ENCODE measurements at places on chromosomes 5 and 9.

GRCh38 chr5:3843706-3844105, 248.1 kb downstream of the IRX1 start:
- DNase-seq = no peak

GRCh38 chr9:19551124-19551929, 142.5 kb downstream of the ACER2 start:
- no peak for DNase-seq

DNA sequence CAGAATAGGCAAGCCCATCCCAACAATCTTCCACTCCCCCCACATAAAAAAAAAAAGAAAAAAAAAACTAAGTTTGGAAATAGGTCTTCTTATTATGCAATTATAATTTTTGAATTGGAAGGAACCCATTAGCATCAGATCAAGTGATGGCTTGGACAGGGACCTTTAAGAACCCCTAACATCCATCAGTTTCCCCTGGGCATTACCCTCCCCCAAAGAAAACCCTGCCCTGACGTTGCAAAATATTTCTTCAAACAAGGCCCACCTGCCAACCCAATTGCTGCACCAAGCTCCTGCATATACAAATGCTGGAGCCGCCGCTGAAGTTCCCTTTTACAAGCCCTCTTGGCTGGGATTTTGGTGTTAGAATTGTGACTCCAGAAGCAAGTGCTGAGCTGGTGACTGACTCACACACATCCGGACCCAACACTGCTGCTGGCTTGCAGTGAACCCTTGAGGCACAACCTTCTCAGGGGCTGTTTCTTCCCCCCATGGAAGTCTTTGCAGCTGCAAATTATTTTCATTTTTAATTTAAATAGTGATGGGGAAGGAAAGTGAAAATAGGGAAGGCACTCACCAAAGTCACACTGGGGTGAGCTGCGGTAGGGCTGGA, 56.1 kb upstream of the AFAP1L1 start:
- no peak for DNase-seq

DNA sequence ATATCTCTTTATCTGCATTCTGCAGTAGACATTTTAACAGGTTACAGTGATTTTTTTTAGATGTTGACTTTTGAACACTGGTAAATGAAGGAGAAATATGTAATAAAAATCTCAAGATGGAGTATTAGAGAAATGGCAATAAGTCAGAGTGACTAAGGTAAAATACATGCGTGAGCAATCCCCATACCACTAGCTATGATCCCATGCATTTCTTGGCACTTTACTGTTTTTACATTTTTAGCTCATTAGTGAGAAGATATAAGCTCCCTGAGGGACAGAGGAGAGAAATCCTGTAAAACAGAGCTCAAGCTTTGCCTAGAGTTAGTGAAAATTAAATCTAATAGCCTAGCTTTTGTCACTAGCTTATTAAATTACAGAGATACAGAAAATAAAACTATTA, 181.9 kb upstream of the TRPM3 start:
- no peak for DNase-seq

- no peak for DNase-seq
Measured at GRCh38 chr5:168944004-168944403, 356.9 kb downstream of the SLIT3 start.

DNA sequence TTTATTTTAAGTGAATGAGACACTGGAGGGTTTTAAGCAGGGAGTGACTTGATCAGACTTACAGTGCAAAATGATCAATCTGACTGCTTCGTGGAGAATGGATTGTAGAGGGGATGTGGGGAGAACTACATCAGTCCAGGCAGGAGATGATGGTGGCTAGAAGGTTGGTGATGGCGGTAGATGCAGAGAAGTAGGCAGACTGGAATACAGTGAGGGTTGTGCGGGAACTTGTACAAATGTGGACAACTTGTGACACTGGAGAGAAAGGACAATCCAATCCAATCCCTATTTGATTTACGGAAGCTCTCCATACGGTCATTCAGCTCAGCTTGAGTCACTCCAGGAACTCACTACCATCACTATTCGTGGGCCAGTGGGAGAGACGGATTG, 593 bp downstream of the TIGD6 start:
- DNase-seq = no peak

GRCh38 chr9:16120231-16120641, 567.4 kb downstream of the CCDC171 start:
- DNase-seq = no peak

DNA sequence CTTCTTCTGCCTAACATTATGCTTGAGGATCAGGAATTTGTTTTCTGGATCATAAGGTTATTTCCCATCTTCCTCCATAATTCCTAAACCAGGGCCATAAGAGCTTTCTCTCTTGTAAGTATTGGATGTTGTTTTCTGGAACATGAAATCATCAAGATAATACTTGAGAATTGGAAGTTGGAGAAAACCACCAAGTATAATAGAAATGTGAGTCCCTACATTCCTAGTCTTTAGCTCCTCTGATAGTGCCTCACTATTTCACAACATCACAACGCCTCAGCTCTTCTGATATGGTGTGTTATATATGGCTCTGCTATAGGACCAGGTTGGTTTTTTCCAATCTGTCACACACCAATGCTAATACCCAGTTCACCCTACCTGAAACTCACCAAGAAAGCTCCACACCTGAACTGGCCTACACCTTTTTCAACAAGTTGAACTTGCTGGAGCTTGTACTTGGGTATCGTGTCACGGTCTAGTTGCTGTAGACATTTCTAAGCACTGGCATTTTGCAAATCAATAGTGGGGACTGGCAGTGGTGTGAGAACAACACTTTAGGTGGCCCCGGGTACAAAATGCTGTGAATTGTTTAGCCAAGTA, 141.1 kb downstream of the ACTBL2 start:
- DNase-seq = no peak

DNA sequence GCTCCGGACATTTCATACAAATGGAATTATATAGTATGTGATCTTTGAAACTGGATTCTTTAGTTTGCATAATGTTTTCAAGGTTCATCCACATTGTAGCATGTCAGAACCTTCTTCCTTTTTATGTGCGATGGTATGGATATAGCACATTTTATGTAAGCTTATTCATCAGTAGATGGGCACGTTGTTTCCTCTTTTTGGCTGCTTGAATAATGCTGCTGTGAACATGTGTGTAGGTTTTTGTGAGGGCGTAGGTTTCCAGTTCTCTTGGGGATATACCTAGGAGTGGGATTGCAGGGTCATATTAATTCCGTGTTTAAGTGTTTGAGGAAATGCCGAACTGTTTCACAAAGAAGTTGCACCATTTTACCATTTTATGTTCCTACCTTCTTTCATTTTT, 187.8 kb downstream of the NR3C1 start:
- DNase-seq = no peak

DNA sequence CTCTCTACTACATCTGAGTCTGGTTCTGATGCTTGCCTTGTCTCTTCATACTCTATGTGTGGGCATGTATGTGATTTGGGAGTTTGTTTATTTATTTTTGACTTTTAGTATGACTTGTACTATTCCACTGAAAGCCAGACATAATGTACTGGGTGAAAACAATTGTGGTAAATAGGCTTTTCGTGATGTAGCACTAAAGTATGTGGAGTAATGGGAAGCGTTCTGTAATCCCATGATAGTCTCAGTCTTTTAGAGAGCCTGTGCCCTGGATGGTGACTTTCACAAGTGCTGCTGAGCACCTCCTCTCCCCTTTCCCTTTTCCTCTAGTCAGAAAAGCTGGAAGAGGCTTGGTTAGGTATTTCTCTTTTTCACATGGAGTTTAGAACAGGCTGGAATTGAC, 85.8 kb upstream of the S1PR3 start:
- no peak for DNase-seq

DNA sequence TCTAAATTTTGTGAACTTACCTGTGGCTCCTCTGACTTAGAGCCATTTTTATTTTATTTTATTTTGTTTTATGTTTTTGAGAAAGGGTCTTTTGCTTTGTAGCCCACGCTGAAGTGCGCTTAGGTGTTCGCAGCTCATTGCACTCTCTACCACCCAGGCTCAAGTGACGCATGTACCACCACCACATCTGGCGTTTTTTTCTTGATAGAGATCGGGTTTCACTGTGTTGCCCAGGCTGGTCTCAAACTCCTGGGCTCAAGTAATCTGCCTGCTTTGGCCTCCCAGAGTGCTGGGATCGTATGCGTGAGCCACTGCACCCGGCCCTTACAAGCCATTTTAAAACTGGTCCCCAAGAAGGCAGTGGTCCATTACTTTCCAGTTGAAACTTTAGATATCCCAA, 18.5 kb downstream of the MATR3 start:
- DNase-seq = no peak

GRCh38 chr5:79255786-79256557, 20.0 kb downstream of the JMY start:
- no peak for DNase-seq

DNA sequence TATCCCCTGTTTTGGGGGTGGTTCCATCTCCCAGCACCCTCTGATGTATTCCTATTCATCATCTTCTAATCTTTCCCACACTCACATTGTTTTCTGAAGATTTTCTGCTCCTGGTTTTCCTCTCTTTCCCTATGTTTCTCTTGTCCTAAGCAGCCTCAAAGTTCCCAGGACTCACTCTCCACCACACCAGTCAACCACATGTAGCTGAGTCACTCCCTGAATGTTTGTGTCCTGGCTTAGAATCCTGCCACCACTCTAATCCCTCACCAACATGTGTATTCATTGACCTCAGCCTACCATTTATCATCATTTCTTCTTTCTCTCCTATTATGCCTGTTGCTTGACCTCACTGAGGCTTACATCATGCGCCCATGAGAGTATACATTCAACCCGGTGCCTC, 282.4 kb upstream of the ADAMTS16 start:
- DNase-seq = no peak

GRCh38 chr9:92610470-92611420, 59.2 kb downstream of the IPPK start:
- no peak for DNase-seq

GRCh38 chr9:82281066-82281465, 292.5 kb downstream of the SPATA31D1 start:
- DNase-seq = no peak

DNA sequence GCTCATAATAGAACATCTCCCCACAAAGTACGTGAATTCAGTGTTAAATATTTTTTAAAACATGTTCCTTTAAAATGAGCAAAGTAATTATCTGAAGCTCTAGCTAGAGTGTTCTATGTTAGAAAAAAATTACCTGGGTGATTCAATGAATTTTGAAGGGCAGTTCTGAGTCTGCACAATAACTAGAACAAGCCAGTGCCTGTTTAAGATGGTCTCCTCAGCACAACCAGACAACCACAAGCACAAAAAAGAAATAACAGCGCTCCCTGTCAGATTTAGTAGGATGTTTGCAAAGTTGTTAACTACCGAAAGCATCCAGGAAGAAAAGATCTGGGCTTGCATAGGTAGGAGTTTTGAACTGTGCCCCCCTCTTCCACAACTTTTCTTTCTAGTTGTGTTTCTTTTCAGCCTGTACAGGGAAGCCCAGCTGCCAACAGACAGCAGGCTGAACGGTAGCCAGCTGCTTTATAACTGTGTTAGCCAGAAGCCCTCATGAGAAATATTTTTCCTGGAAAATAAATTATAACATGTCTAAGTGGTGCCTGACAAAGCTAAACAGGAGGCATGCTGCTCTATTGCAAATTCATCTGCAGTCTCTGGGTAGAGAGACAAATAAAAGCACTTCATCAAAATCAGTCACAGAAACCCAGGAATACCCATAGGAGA, 1026.9 kb downstream of the MAT2B start:
- DNase-seq = no peak

DNA sequence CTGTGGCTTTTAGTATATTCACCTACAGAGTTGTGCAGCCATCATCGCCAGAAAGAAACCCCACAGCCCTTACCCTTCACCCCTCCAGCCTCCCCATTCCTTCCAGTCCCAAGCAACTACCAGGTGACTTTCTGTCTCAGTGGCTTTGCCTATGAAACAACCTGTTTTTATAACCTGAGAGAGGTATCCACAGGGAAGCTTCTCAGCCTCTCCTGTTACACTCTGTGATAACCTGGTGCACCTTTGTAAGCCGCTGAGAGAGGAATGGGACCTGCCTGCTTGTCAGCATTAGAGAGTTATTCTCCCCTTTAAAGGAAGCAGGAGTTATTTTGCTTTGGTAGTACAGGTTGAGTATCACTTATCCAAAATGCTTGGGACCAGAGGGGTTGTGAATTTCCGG, 93.6 kb downstream of the TRIO start:
- DNase-seq = no peak

GRCh38 chr5:137156180-137156579, 342.9 kb downstream of the SPOCK1 start:
- no peak for DNase-seq

DNA sequence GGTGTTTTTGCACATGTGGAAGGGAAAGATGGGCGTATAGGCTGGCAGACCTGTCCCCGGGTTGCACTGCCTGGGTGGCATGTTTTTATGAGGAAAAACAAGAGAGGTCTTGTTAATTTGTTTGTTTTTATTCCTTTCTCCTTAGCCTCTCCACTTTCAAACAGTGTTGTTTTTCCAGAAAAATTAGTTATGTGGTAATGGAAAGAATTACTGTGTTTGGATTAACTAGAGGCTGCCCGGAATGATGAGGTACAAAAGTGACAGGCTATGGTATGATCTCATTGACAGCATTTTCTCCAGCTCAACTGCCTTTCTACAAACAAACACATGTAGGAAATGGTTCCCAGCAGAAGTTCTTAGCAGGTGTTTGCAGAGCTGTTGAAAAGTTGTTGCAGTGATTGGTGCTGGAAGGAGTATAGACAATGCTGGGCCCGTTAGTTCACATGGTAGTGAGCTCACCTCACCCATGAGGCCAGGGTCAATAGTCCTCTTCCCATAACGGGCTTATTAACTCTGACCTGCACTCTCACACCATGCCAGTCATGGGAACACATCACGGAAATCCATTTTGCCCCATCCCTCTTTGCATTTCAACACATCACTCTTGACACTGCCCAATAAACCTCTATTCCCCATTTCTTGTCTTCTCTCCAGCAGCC, 111.3 kb upstream of the SAP30L start:
- no peak for DNase-seq

DNA sequence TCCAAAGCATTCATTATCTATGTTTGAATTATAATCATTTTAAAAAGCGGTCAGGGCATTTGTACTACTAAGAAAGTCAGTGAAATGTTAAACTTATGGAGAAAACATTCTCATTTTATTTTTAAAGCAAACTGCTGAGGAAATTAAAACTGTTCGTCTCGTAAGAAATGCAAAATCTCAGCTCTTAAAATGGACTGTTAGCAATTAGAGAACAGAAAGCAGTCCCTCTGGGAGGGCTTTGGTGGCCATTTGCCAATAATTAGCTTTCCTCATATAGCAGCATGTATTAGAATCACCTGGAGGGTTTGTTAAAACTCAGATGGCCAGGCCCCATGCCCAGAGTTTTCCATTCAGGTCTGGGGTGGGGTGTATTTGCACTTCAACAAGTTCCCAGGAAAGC, 120.7 kb upstream of the RASEF start:
- DNase-seq = no peak

All from effector memory CD8-positive, alpha-beta T cell (primary cell).